ENCODE measurements at places on chromosomes 1 and 21. TPM values are rescaled to one million over a fixed set of nuclear protein-coding genes. Genes with fewer than 3 reads are reported as not detected.

KIF21B gene
- 1.3 TPM for total RNA-seq

PDC gene
- total RNA-seq: not detected

SYCP1 gene
- total RNA-seq: not detected

BACH1 gene
- 41.2 TPM for total RNA-seq

SNIP1 gene
- total RNA-seq: 10.2 TPM

DR1 gene
- 12.6 TPM for total RNA-seq

RGS8 gene
- under 0.01 TPM for total RNA-seq

GLRX2 gene
- 5.0 TPM for total RNA-seq

LCE1E gene
- total RNA-seq: not detected

B3GALT5 gene
- total RNA-seq: 0.06 TPM

HSD11B1 gene
- not detected for total RNA-seq

KCNN3 gene
- 1.5 TPM for total RNA-seq

FAM167B gene
- total RNA-seq: 23.5 TPM

SPAG17 gene
- 0.06 TPM for total RNA-seq

PPIAL4G gene
- total RNA-seq: not detected

MAP3K7CL gene
- total RNA-seq: 3.7 TPM

CFHR2 gene
- not detected for total RNA-seq

ADAMTS4 gene
- 9.7 TPM for total RNA-seq
